ENCODE measurements at places on chromosomes 12 and 14.

GRCh38 chr14:35196571-35196970 lies 74.2 kb downstream of the PRORP start:
- DNase-seq, result no peak

DNA sequence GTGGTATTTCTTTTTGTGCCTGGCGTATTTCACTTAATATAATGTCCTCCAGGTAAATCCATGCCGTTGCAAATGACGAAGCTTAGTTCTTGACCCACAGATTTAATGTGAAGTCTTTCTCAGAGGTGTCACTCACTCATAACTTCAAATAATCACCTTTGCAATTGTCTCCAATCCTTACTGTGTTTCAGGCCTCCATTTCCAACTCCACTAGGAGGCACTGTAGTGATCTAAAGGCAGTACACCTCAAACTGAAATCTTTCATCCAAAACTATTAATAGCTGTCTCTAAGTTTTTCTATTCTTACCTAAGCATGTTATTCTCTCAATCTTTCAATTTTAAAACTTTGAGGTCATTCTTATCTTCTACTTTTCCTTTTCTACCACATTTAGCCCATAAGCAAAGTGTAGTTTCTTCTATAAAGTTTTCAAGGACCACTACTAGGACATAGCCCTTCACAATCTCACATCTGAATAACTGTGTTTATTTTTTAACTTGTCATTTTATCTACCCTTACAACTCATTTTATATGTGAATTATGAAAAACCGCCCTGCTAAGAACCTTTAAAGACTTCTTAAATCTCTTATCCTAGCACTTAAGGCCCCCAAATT lies 25.5 kb upstream of the FBXO34 start:
- no peak for DNase-seq

DNA sequence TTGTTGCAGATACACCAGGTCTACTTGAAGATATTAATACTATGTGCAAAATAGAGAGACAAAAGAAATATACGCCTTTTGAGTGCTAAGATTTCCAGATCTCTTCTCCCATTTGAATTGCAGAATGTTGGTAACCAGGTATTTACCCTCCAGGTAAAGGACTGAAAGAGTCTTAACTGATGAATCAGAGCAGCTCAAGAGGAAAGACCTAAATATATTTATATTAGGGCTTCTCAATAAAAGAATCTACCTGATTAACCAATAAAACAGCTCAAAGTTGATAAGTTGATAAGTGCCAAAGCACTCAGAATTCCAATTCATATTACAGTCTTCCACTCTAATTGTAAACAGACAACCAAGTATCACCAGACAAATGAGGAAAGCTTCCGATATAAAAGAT lies 59.2 kb downstream of the ZNF641 start:
- DNase-seq, result no peak

- no peak for DNase-seq
Observed at GRCh38 chr14:64789696-64790095, 85.5 kb downstream of the PLEKHG3 start.

- no peak for DNase-seq
Observed at GRCh38 chr14:104537613-104537988, 42.0 kb upstream of the C14orf180 start.

GRCh38 chr14:39367387-39367751 lies 64.9 kb downstream of the FBXO33 start:
- no peak for DNase-seq

GRCh38 chr14:102264355-102264754 lies 40.6 kb downstream of the MOK start:
- no peak for DNase-seq

DNA sequence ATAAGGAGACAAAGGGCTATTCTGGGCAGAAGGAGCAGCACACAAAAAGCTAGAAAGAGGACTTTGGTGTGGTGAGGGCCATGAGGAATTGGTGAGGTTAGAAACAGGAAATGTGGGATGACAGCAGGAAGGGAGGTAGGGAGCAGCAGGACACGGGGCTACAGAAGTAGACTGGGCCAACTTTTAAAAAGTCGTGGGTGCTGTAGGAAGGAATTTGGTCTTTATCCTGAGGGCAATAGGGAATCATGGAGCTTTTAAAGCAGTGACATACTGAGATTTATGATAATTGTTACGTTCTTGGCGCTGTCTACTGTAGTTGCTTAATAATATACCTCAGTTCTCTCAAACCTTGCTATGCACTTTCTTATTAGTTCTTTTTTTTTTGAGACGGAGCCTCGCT lies 8.2 kb upstream of the CHURC1 start:
- DNase-seq, result no peak

GRCh38 chr12:107134558-107134957 lies 41.2 kb upstream of the CRY1 start:
- no peak for DNase-seq

DNA sequence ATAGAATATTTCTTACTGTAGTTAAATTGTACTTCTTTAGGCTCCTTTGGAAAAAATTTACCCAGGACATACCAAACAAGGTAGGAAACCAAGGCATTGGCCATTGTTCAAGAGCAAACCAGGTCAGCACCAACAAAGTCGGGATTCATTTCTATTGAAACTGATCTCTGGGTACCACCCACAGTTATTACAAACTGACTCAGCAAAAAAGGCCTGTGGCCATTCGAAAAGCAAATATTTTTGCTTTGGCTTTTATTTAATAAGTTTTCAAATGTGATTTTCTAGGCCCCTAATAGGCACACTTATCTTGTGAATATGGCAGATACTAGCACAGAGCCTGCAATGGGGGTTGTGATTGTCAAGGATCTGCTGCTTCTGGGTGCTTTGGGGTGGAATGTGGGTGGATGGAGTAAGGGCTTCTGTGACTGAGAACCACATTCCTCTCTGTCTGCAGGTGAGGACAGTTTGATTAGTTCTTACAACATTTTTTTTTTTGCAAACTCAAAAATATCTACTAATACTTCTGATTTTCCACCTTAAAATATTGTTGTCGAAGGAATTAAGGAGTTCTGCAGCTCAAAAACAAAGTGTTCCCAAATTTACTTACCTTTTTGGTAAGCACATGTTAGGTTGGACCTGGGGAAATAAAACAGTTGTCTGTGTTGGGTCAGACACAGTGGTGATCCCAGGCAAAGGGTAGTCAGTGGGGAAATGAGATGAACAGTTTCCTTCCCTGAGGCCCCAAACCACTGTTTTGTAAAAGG lies 45.1 kb downstream of the FLRT2 start:
- no peak for DNase-seq

GRCh38 chr12:3200032-3200617 lies 122.9 kb downstream of the TSPAN9 start:
- peak; percentile 78 for DNase-seq

Data from muscle of arm (tissue), 14 donors.